ENCODE measurements at places on chromosomes 7 and 10.

GRCh38 chr7:148865283-148865682, 18.8 kb downstream of the EZH2 start:
- DNase-seq: no peak

- DNase-seq: peak; percentile 42
Observed at GRCh38 chr10:70145666-70146488, 623 bp downstream of the TYSND1 start.

DNA sequence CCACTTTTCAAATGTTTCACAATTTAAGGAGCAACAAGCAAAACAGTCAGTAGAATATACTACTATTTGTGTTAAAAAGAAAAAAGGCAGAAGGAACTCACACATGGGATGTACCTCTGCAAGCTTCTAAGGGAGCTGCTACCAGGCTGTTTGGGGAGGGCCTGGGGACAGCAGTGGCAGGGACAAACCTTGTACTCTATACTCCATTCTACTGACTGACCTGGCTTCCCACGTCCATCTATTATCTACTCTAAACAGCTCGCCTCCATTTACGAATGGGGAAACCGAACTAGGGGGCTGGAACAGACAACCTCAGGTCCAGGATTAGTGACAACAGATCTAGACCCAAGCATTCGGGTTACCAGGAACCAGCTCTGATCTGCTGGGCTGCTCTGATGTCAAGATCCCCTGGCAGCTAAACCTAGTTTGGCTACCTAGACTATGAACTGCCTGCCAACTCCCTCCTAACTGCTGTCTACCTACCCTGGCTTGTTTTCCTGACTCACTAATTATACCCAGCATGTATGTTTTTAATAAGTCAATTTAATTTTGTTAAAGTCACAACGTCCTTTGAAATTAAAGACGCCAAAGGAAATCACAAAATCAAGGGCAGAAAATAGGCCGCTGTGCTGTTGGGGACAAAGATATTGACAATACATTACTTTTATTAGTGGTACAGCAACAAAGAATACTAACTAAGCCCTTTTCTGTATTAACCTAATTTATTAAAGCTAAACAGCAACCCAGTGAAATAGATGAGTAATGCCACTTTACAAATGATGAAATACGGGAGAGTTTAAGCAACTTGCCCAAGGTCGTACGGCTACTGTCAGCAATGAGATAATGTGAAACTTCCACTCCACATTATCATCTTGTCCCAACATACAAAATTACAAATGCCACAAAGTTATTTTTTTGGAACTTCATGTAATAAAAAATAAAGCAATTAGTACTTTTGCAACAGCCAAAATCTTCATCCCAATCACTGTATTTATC, 5.3 kb downstream of the PSAP start:
- DNase-seq: no peak

GRCh38 chr7:142754681-142755575, 5.7 kb downstream of the PRSS1 start:
- no peak for DNase-seq

DNA sequence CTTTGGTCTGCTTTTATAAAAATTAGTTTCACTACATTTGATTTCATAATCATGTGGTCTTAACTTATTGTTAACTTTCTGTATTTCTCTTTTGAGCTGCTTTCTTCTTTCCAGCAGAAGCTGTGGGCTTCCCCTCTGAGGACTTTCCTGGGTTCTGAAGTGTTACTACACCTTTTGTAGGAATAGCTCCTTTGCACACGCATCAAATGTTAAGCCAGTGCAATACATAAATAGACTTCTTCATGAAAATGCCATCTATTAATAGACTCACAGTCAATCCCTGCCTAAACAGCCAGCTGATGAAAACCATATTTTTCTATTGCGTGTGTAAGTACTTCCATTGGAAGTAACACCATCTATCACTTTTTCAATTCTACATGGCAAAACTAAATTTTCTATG, 1.5 kb downstream of the ABCB4 start:
- no peak for DNase-seq

GRCh38 chr7:48053736-48054135, 18.4 kb downstream of the C7orf57 start:
- DNase-seq: no peak

- DNase-seq: no peak
Observed at GRCh38 chr10:32149252-32149955, 93.2 kb upstream of the KIF5B start.

- no peak for DNase-seq
Observed at GRCh38 chr7:156368053-156368843, 272.3 kb upstream of the RNF32 start.

DNA sequence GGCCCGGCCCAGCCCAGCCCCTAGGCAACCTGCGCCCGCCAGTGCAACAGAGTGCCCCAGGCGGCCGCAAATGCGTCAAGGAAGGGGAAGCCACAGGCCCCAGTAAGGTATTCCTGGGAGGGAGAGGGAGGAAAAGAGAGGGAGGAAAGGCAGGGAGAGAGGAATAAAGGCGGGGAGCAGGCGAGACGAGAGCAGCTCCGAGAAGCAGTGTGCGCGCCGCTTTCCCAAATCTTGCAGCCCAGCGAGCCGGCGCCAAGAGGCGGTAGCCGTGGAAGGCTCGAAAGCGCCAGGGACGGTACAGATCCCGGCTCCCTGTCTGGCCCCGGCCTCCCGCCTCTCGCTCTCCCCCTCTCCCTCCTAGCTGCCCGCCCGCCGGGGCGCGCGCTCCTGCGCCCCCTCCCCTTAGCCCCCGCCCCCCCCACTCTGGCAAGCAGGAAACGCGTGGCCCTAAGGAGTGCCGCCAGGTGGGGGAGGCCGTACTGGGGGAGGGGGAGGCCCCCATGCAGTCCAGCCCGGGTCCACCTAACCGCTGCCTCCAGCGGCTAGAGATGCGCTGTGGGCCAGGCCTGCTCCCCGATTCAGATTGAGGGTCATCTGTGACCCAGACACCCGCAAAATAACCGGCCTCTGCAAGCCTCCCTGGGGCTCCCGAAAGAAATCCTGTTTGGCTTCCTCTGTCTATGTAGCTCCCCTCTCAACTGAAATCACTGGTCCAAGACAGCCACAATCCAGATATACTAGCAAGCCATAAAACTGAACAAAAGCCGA, 4.3 kb downstream of the HOXA10 start:
- no peak for DNase-seq
